ENCODE measurements at places on chromosomes 3 and 15. TPM values are rescaled to one million over a fixed set of nuclear protein-coding genes. Genes with fewer than 3 reads are reported as not detected.

DNA sequence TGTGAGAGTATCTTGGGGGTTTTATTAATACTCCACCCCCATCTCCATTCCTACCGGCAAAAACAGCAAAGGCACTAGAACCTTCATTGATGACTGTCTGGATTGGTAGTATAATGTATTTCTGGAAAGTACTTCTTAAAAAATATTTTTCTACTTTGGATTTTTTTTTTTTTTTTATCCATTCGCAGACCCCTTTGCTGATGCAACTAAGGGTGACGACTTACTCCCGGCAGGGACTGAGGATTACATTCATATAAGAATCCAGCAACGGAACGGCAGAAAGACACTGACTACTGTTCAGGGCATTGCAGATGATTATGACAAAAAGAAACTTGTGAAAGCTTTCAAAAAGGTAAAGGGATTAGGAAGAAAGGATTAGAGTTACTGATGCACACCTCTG, 1.2 kb downstream of the EIF1B start:
- no peak for DNase-seq

DNA sequence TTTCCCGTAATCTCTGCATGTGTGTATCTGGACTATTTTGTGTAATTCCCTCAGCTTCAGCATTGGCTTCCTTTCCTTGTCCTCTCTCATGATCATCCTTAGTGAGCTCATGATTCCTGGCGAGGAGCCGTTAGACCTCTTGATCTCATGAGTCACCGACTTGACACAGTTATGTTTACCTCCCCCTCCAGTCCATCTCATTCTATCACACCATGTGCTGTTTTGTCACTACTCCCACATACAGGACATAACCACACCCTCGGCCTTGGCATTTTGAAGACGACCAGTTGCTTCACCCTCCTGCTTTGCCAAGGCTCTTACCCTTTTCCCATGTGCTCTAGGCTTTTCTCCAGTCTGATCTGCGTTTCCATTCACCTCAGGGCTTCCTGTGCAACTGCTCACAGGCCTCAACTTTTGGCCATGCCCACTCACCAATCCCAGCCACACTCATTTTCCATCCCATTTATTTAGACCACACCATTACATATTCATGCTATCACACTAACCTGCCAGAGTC, 41.5 kb downstream of the CP start:
- DNase-seq, result peak; percentile 66

DPPA2 gene
- polyA plus RNA-seq, result not detected

P2RY12 gene
- polyA plus RNA-seq, result 1.0 TPM

SERPINI2 gene
- not detected for polyA plus RNA-seq

DNA sequence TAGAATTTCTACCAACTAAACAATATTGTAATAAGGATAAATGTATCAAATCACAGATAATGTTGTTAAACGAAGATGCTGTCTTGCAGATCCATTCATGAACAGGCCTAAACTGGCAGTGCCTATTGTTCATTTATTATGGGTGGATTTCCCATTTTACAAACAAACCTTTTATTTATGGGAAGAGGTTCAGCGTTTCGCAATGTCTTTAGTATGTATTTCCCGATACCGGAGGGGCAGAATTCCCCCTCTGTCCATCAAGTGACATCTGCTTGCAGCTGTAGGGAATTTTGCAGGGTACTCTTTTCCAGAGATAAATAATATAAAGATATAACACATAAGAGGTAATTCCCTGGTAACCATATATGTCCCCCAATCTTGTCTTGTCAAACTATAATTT, 5.7 kb downstream of the CEP19 start:
- no peak for DNase-seq

- DNase-seq, result no peak
These were observed 1762.5 kb downstream of the SI start for GRCh38 chr3:163315786-163316185.

DPH3 gene
- 27.1 TPM for polyA plus RNA-seq

DNA sequence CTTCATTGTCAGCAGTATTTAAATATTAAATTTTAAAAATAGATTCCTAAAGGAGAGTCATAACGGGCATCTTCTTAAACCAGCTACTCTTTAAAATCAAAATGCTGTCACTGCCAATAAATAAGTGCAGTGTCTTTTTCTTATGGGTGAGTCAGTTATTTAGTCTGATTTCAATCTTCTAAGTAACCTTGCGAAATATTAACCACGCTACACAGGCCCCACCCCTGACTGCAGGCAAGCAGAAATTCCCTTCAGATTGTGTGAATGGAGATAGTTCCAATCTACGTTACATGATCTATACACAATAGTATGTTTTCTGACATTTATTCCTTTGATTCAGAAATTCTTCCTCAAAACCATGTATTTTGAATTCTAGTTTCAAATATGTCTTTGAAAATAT, 141.5 kb downstream of the GADL1 start:
- peak; percentile 33 for DNase-seq

MKRN2OS gene
- 0.79 TPM for polyA plus RNA-seq

GABRB3 gene
- 3.8 TPM for polyA plus RNA-seq

CDHR4 gene
- 0.10 TPM for polyA plus RNA-seq

- no peak for DNase-seq
These were observed 118.8 kb downstream of the CLSTN2 start for GRCh38 chr3:140053794-140054193.

DNAH12 gene
- polyA plus RNA-seq, result 0.67 TPM

- DNase-seq, result no peak
These were observed 30.9 kb upstream of the CLK3 start for GRCh38 chr15:74584779-74585178.

RAB43 gene
- polyA plus RNA-seq, result 3.6 TPM

- peak; percentile 27 for DNase-seq
These were observed 400.6 kb downstream of the VPS13C start for GRCh38 chr15:61659566-61660190.

NANOGP8 gene
- 0.19 TPM for polyA plus RNA-seq

HACL1 gene
- polyA plus RNA-seq, result 8.3 TPM

OIP5 gene
- 3.9 TPM for polyA plus RNA-seq

ACSBG1 gene
- polyA plus RNA-seq, result 1.2 TPM

DNA sequence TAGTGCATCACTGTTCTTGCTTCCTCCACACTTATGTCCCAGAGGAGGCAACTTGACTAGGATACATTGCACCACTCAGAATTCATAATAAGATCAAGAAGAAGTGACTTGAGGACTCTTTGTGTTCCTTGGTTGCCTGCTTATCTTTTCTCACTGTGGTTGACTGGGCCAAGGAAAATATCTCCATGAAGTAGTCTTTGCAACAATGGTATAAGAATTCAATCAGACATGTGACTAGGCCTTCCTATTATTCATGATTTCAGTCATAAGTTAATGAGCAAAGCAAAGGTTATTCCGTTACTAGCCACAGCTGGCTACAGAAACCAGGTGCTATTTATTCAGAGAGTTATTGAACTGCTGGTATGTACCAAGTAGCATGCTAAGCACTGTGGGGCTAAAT, 359.3 kb downstream of the RORA start:
- no peak for DNase-seq

DNA sequence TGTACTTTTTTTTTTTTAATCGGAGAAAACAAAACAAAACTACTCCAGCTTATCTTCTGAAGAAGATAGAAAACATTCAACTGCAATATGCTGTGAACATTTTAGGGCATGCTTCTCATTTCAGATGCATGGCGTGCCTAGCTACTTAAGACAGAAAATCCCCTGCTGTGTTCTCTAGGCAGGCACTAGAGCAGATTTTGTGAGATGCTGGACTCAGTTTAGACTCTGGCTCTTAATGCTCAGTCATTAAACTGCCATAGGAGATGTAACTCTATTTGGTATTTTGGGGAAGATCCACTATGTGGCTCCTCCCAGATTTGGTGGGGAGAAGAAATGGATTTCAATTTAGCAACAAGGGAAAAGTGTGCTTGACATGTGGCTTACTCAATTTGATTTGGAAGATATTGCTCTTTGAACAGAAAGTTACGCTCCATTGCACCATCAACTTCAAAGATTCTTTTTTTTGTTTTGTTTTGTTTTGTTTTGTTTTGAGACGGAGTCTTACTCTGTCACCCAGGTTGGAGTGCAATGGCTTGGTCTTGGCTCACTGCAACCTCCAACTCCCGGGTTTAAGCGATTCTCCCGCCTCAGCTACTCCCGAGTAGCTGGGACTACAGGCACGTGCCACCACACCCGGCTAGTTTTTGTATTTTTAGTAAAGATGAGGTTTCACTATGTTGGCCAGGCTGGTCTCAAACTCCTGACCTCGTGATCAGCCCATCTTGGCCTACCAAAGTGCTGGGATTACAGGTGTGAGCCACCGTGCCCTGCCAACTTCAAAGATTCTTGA, 62.0 kb upstream of the LEKR1 start:
- no peak for DNase-seq

- no peak for DNase-seq
These were observed 191.1 kb downstream of the IL20RB start for GRCh38 chr3:137148917-137149316.

DRD3 gene
- polyA plus RNA-seq, result not detected

DNA sequence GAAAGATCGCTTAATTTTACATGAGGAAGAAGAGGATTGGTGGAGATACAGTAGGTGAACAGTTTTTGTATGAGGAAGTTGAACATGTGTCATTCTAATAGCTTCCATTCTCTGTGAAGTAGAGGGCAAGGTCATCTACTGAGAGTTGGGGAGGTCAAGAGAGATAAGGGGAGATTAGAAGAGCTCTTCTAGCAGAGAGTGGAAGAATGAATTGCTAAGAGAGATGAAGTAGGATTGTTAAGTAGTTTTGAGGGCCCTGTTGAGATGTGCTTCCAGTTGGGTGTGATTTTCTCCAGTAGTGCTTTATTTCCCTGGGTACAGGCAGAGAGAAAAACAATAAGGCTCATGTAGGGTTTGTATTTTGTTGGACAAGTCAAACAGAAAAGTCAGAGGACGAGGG, 5.2 kb downstream of the OPA1 start:
- DNase-seq, result no peak

- DNase-seq, result no peak
These were observed 137.9 kb upstream of the CADM2 start for GRCh38 chr3:84820906-84821305.

GRCh38 chr15:92069308-92070250, 216.1 kb downstream of the SLCO3A1 start:
- DNase-seq, result no peak

- no peak for DNase-seq
These were observed 70.7 kb upstream of the ACAD9 start for GRCh38 chr3:128808672-128809071.

CYP1A2 gene
- polyA plus RNA-seq, result not detected

MYRIP gene
- 1.5 TPM for polyA plus RNA-seq

C3orf52 gene
- polyA plus RNA-seq, result 3.3 TPM

GRCh38 chr3:171187706-171188290, 161.3 kb upstream of the SLC2A2 start:
- DNase-seq, result peak; percentile 57

GOLGA8T gene
- not detected for polyA plus RNA-seq

- DNase-seq, result no peak
These were observed 51.6 kb downstream of the TRPM1 start for GRCh38 chr15:31049682-31050615.

DNA sequence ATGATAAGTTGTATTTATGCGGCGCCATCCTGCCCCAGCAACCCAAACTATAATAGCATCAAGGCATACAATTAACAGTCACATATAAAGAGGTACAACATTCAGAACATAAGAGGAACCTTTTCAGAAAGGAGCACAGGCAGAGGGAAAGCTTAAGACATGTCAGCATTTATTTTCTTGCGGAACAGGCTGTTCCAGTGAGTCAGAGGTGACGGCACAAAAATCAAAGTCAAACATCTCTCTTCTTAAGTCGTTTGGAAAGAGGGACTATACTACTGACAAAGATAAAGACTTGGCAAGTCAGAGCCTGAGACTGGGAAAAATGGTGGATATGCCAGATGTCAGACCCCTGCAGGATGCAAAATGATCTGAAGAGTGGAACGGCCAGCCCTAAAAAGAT, 128.4 kb downstream of the CTNNB1 start:
- DNase-seq, result no peak

DNA sequence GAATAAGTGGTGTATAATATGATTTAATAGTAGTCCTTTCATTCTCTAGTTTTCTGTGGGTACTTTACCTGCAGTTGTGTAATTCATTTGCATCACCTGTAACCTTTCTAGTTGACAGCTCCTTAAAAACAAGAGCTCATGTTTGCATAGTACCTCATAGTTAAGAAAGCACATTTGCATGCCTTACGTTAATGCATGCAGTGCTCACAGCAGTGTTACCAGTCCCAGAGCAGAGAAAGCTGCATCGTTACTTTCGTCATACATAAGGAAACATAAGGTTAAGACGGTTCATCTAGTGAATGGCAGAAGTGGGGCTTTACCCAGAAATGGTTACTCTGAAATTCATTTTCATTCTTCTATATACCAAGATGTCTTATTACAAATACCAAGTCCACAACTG, 111.3 kb downstream of the AKAP13 start:
- no peak for DNase-seq

GRCh38 chr15:40992241-40992741, 39.0 kb downstream of the CHAC1 start:
- no peak for DNase-seq

- no peak for DNase-seq
These were observed 75.2 kb downstream of the LRIG1 start for GRCh38 chr3:66425576-66426114.

DGKG gene
- 2.4 TPM for polyA plus RNA-seq

- no peak for DNase-seq
These were observed 199.1 kb downstream of the EPHA3 start for GRCh38 chr3:89306540-89306939.

- DNase-seq, result peak; percentile 25
These were observed 2.1 kb downstream of the RPP25 start for GRCh38 chr15:74954515-74954914.

- no peak for DNase-seq
These were observed 240.7 kb downstream of the SCAPER start for GRCh38 chr15:76664411-76664810.

GRCh38 chr3:197149-197827, 725 bp downstream of the CHL1 start:
- peak; percentile 27 for DNase-seq

DNA sequence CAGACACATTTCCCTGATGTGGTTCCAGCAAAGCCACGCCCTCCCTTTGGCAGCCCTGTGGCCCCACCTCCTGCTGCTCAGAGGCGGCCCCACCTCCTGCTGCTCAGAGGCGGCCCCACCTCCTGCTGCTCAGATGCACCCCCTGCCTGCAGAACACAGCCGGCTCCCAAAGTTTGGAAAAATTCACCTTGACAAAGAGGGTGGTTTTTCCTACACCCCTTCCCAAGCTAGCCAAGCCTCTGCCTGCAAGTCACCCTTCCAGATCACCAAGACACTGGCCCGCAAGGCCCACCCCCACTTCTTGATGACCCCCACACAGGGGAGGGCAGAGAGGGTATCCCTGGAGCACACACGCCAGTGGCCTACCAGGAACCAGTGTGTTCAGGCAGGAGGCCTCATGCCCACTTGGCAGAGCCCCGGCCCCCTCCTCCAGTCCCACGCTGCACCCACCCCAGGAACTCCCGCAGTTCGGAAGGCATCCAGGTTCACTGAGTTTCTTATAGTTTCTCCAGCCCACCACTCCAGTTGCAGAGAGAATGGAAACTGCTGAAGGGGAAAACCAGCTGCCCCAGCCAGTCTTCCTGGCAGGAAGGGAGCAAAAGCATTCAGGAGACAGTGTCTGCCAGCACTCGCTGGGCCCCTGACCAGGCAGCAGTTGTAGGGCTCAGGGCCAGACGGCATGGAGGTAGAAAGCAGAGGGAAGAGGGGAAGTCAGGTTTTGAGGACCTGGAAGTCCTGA, 2.3 kb upstream of the HAPLN3 start:
- peak; percentile 96 for DNase-seq

LMAN1L gene
- polyA plus RNA-seq, result not detected

CRTAP gene
- 216 TPM for polyA plus RNA-seq

GRCh38 chr3:29064085-29064484, 216.8 kb upstream of the RBMS3 start:
- DNase-seq, result no peak

- DNase-seq, result peak; percentile 19
These were observed 483.7 kb upstream of the DPH6 start for GRCh38 chr15:36029606-36030210.

- no peak for DNase-seq
These were observed 24.8 kb downstream of the LINGO1 start for GRCh38 chr15:77607894-77608261.
